Stimulated activated CD4-positive, alpha-beta T cell treated with anti-CD3 and anti-CD28 coated beads, Interleukin-15, amount 100 ng/mL, for 48 hours (primary cell): ENCODE measurements at places on chromosomes 7 and 10.

DNA sequence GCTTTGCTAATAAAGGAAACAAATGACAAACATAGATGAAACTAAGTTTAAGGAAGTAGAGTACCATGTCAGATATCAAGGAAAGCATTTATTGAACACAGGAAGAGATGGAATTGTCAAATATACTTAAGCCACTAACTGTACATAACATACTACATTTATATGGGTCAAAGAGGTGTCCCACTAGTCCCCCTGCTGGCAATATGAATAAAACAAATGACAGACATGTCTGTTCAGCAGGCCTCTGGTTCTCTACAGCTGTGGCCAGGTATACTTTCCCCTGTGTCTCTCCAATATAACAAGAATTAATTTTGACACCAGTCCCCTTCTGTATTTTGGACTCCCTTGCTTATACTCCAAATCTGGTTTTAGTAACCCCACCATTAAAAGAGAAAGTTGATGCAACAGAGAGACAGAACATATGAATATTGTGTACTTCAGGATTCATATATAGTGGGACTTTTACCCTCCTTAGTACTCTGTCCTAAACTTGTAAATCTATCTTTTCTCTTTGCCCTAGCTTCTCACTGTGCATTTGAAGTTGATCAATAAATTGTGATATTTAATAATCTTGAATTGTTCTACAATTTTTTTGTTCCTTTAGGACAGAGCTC lies 42.9 kb downstream of the CD36 start:
- no peak for DNase-seq

DNA sequence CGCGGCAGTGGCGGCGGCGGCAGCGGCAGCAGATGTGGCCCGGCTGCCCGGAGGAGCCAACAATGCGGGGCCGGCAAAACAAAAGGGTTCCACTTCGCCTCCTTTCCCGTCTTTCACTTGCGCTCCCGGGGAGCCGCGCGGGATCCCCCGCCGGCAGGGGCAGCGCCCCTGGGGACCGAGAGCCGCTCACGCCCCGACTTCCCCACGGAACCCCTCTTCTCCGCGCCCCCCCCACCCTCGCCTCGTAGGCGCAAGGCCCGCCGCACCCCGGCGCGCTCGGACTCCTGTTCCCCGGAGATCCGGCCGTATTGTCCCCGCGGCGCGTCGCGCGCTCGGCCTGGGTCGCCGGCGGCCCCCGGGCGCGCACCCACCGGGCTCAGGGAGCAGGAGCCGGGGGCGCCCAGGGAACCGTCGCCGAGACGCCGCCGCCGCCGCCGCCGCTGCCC lies 854 bp downstream of the CTBP2 start:
- DNase-seq = no peak

- no peak for DNase-seq
Observed at GRCh38 chr7:129123510-129123857, 21.0 kb upstream of the TSPAN33 start.

GRCh38 chr7:104967595-104967994 lies 46.4 kb upstream of the KMT2E start:
- no peak for DNase-seq

DNA sequence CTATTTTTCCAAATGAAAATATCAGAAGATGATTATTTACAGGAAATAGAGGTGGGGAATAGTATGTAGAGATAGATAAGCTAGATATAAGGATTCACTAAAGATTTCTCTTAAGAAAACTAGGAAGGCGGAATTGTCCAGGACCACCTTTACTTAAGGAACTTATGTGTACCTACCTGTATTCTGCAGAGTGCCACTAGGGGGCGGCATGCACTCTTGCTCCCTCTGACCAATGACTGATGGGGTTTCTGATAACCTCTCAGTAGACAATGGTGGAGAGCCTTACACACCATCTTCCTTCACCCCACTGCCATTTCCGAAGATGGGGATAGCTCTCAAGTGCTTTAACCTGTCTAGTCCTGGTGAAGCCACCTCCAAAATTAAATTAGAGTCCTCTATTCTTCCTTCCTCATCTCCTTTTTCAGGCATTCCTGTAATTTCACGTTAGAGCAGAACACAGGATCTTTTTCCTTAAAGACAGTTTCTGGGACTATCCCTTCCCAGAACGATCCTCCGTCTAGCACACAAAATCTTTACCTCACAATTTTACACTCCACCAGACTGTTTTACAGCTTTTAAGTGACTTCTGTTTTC lies 453.1 kb downstream of the SORCS1 start:
- peak; percentile 9 for DNase-seq
